Effector CD4-positive, alpha-beta T cell (primary cell): ENCODE measurements at places on chromosomes 4 and X.
A peak's percentile ranks its signal among the peaks of the same experiment; 100 is the strongest.

DNA sequence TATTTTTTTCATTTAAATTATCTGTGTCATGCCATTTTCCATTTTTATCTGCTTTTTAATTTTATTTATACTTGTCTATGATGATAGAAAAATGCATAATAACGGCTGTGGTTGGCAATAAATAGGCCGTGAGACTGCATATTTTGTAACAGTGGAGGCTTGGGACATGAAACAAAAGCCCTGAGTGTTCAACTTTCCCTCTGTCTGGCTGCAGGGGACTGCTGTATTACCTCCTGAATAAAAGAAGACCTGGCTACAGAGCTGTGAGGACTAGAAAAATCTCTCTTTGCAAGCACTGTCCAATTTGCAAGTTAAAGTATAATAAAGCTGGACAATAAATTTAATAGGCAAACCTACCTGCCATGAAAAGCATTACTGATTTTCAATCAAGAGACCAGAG is 82.1 kb downstream of the MAGEB10 start:
- DNase-seq: no peak

- no peak for DNase-seq
Observed at GRCh38 chr4:5979981-5980380, 38.2 kb downstream of the C4orf50 start.

DNA sequence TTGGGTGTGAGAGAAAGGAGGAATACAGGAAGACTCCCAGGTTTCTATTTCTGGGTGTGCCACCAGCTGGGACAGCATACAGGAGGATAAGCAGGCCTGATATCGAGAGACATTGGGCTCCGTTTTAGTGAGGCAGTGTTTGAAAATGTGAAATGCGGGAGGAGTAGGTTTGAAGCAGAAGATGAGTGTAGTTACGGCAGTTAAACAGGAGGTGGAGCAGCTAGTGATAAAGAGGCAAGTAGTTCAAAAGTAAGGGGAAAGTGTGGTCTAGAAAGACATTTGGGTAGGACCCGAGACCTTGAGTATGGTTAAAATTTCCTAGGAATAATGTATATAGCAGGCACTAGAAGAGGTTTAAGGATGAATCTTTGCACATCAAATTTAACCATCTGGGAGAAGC is 42.4 kb downstream of the DCUN1D4 start:
- no peak for DNase-seq

- DNase-seq: no peak
Observed at GRCh38 chr4:1882850-1883271, 11.7 kb downstream of the NSD2 start.

- no peak for DNase-seq
Observed at GRCh38 chr4:185693548-185694215, 118.3 kb downstream of the SORBS2 start.

DNA sequence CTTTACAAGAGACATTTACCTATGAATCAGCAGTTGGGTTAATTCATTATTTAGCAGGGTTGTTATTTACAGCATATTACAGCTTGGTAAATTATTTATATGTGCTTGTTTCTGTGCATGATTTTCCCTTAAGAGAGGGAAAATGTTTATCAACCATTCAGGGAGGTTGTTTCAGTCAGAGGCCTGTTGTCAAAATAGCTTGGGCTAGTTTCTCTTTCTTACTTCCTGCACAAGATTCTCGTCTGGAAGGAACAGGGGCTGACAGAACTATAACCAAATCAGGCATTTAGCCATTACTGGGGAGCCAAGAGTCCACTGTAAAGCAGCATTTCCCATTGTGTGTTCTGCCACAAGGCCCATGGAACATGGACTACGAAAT is 135.8 kb downstream of the HS6ST2 start:
- DNase-seq: no peak

- no peak for DNase-seq
Observed at GRCh38 chr4:66219401-66219800, 549.1 kb upstream of the EPHA5 start.

DNA sequence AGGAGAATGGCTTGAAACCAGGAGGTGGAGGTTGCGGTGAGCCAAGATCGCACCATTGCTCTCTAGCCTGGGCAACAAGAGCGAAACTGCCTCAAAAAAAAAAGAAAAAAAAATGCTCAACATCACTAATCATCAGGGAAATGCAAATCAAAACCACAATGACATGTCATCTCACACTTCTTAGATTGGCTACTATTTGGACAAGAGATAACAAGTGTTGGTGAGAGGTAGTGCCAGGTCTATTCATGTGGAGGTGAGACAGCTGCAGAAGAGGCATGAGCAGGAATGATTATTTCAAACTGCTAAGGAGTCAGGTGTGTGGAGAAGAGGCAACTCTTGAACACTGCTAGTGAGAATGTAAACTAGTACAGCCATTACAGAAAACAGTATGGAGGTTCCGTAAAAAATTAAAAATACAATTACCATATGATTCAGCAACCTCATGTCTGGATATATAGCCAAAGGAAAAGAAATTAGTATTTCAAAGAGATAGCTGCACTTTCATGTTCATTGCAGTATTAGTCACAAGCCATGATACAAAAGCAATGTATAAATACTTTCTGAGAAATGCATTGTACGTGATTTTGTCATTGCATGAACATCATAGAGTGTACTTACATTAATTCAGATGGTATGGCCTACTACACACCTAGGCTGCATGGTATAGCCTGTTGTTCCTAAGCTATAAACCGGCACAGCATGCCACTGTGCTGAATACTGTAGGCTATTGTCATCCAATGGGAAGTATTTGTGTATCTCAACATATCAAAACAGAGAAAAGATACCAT is 75.3 kb downstream of the TMEM144 start:
- no peak for DNase-seq

- DNase-seq: no peak
Observed at GRCh38 chr4:30028826-30029225, 691.3 kb upstream of the PCDH7 start.

DNA sequence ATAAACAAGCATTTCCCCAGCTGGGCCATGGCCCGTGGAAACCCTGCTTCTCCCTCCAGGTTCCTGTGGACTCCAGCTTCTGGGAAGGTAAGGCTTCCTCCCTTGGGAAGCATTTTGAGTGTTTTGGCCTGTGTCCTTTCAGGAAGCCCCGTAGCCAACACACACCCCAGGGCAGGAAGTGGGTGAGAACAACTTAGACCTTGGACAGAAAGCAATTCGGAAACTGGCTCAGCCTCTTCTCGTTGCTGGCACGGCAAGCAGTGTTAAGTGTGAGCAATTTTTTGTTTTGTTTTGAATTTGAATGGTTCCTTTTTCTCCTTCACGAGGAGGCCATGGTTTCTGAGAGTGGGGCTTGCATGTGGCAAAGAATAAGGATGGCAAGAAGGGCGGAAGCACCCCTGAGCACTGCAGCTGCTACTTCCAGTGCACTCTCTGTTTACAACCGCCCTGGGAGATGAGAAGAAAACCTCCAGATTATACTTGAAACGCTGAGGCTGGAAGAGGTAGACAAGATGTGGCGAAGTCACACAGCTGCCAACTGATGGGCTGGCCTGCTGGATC is 14.1 kb upstream of the CYTL1 start:
- DNase-seq: no peak

GRCh38 chr4:113872426-113873260 is 106.8 kb downstream of the ARSJ start:
- DNase-seq: no peak

- DNase-seq: no peak
Observed at GRCh38 chr4:147361726-147362125, 119.2 kb upstream of the EDNRA start.

GRCh38 chrX:10597871-10598270 is 22.5 kb downstream of the MID1 start:
- DNase-seq: no peak

DNA sequence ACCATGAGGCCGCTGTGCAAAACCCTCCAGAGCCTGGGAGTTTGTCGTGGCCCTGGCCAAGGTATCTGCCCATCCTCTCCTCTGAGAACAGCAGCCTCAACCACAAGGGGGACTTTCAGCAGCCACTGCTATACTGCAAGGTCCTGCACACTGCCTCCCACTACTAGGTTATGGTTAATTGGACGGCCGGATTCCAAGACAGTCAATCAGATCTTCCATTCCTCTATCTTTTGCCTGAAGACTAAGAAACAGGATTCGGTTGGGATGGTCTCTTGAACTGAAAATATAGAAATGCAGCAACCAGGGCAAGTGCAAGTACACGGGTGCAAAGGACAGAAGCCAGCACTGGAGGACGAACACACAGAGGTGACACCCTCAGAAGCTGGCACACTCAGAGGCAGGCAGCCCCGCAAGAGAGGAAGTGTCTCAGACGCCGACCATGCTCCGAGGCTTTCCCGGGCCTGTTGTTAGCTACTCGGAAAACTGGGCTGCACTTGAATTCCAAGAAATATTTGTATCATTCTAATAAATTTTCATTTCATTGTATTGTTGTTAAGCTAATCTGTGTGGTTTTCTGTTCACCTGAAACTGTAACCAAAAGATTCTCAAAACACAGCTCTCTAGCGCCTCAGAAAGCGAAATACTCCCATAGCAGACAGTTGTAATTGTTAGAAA is 63.3 kb downstream of the AFAP1 start:
- DNase-seq: peak; percentile 19

DNA sequence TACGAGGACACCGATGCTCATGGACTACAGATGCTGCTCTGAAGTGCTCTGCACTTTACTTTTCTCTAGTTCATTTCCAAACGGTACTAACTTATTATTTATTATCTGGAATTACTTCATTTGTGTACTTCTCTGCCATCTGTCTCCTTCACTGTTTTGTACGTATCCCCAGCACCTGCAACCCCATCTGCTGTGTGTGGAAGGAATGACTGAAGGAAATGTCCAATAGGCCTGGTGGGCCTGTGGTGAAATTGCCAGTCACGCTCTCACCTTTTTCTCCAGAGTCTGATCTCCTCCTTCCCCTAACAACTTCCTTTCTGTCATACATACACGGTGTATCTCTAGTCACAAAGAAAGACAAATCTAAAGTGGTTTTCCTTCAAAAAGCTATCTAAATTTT is 12.9 kb downstream of the TMEM154 start:
- DNase-seq: no peak

- no peak for DNase-seq
Observed at GRCh38 chr4:55409468-55410171, 13.9 kb downstream of the TMEM165 start.

DNA sequence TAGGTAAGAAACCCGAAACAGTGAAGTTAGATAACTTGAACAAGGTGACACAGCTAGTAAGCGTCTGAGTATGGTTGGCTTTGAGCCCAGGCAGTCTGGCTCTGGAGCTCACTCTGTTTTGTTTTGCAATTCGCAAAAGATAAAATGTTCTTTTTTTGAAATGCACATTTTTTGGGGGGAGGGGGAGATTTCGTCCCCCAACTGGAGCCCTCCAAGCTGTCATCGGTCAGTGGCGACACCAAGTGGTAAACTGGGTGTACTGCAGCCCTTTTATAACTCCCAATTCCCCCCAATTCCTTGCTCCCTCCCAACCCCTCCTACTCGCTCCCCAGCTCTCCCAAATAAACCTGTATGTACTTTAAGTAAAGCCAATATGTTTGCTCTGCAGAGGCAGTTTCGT is 2.8 kb upstream of the CLCN5 start:
- peak; percentile 10 for DNase-seq

DNA sequence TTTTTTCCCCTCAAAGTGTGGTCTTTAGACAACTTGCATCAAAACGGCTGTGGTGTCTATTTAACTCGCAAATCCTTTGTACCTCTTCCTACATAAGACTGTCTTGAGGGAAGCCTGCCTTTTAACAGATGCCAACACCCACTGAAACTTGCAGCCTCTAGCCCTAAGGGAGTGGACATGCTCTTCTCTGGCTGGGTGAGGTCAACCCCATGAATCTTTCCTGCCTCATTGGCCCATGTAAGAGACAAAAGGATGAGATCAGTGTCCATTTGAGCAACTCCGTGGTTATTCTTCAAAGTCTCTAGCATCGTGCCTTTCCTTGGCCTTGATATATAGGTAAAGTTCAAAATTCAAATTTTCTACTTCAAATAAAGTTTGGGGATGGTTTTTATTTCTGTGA is 134.7 kb downstream of the SHROOM3 start:
- DNase-seq: no peak

DNA sequence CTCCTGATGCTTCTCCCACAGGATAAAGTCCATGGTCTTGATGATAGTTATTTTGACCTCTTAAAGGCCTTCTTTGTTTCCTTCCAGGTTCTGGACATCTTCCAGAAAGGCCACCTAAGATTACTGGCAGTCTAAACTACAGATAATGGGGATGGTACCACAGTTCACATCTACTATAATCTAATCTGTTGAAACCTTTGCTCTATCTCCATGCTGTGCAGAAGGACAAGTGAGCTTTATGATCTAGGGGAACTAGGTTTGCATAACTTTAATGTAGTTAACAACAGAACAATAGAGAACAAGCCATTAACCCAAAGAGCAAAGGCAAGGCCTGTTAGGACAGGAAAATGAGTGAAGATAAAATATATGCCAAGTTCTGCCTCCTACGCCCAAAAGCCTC is 103.9 kb upstream of the KLHL13 start:
- no peak for DNase-seq

DNA sequence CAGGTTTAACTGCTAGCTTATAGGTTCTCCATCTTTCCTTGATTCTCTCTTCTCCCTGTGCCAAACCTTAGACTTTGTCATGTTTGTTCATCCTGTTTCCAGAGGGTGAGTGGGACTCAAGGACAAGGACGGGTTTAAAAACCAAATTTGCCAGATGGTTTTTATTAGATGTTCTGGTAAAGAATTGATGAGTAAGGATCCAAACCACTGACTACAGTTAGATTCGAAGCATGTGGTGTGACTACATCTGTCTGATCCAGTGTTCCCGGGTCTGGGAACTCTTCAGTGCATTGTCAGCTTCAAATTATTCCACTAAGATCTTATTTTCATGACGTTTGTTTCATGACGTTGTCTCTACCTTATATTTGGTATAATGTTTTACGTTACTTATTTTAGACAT is 37.5 kb downstream of the MTMR1 start:
- DNase-seq: no peak

- DNase-seq: no peak
Observed at GRCh38 chr4:16582526-16582925, 315.9 kb downstream of the LDB2 start.

- no peak for DNase-seq
Observed at GRCh38 chrX:66163849-66164411, at the start of gene HEPH. Gene HEPH (plus strand): TSS chrX:66164247. CDS start chrX:66170571, 6,324 bp downstream.

GRCh38 chrX:106404512-106404911 is 207.3 kb upstream of the RADX start:
- DNase-seq: no peak
